ENCODE measurements at places on chromosomes 5 and 9. TPM values are rescaled to one million over a fixed set of nuclear protein-coding genes. Genes with fewer than 3 reads are reported as not detected.

DNA sequence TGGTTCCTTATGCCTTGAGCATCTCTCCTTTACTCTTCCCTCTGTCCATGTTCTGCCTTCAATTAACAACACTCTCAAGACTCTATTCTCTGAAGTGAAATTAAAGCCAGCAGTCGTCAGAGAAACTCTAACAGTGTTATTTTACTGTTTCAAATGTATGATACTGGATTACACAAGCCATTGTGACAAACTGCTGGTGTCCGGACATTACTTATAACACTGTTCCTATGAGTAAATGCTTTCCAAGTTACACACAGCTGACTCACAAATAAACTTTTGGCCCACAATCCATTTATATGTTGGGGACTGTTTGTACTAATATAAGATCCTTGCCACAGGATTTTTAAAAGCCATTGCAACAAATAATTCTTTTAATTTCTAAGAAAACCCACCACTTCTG lies 63.2 kb upstream of the GHR start:
- DNase-seq: no peak

ROPN1L gene
- total RNA-seq: not detected

GRCh38 chr9:92745881-92746280 lies 18.8 kb downstream of the BICD2 start:
- DNase-seq: no peak

- DNase-seq: no peak
Observed at GRCh38 chr9:14372437-14373335, 58.7 kb upstream of the NFIB start.

DNA sequence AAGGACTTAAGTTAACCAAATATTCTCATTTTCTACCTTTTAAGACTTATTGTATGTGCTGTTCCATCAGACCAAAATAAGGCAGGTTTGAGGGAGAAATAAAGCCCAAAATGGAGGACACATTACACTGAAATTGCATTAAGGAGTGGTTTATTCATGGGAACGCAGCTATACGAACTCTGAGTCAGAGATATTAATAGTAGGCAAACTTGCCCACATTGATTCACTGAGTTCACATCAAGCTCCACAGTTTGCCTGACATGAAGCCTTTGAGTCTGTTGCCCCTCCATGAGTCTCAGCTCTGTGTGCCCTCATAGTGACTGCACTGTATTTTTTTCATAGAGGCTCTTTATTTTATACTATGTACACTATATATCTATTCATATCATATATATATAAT lies 135.0 kb upstream of the SNX2 start:
- DNase-seq: no peak

DNA sequence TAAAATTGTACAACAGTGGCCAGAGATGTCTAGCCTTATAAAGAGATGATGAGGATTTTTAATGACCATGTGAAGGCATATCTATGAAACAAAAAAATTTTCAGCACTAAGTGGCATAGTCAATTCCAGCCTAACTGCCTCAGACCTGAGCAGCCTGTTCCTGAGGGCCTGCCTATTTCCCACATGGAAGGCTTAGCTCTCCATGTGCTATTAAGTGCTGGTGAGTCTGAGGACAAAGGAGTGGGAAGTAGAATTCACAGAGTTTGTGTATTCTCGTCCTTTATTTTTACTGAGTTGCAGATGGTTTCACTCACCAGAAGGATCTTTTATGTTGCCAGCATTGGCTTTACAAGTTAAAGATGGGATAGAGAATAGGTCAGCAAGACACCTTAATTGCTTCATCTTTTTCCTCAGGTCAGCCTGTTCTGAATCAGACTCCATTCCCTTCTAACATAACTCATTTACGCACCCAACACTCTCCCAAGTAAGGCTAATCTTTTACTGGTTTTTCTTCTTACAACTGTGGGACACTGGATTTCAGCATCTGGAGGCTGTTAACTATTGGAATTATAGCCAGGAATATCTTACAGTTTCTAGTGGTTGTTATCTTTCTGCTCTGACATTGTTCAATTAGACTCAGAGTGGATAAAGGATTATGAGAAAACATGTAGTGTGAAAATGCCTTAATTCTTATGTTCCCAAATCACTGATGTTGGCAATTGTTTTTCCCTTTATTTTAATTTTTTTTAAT lies 76.8 kb downstream of the ISOC1 start:
- DNase-seq: no peak

C5orf58 gene
- not detected for total RNA-seq

- DNase-seq: no peak
Observed at GRCh38 chr9:21747175-21747574, 55.3 kb upstream of the MTAP start.

GPRIN1 gene
- total RNA-seq: 0.41 TPM

Data from Right ventricle myocardium inferior (tissue), 1 donor.